ENCODE measurements at places on chromosomes 1 and 21. TPM values are rescaled to one million over a fixed set of nuclear protein-coding genes. Genes with fewer than 3 reads are reported as not detected.
A peak's percentile ranks its signal among the peaks of the same experiment; 100 is the strongest.

PTGFRN gene
- 11.2 TPM for total RNA-seq

FOXE3 gene
- total RNA-seq: not detected

CLSTN1 gene
- total RNA-seq: 84.6 TPM

ERVH48-1 gene
- not detected for total RNA-seq

TPTE gene
- not detected for total RNA-seq

DLGAP3 gene
- total RNA-seq: not detected

NAV1 gene
- total RNA-seq: 131 TPM

AVPR1B gene
- not detected for total RNA-seq

HES3 gene
- total RNA-seq: not detected

- H3K27ac ChIP-seq: no peak overlapping the region
- no peak overlapping the region for H3K4me3 ChIP-seq
- no peaks in the 10 kb centered on the region for H3K36me3 ChIP-seq
- no peak for DNase-seq
These were observed 426.1 kb downstream of the NUF2 start for GRCh38 chr1:163747855-163748254.

- no peaks in the 10 kb centered on the region for H3K27me3 ChIP-seq
- H3K4me3 ChIP-seq: no peak overlapping the region
- H3K27ac ChIP-seq: no peak overlapping the region
- DNase-seq: no peak
- no peaks in the 10 kb centered on the region for H3K4me1 ChIP-seq
These were observed 1786.6 kb downstream of the PLA2G4A start for GRCh38 chr1:188615321-188615720.

- H3K27me3 ChIP-seq: no peaks in the 10 kb centered on the region
- H3K27ac ChIP-seq: no peak overlapping the region
- no peaks in the 10 kb centered on the region for H3K36me3 ChIP-seq
- DNase-seq: no peak
- no peaks in the 10 kb centered on the region for H3K4me1 ChIP-seq
- no peak overlapping the region for H3K4me3 ChIP-seq
These were observed 24.5 kb downstream of the HUNK start for GRCh38 chr21:31897311-31897710.

DNA sequence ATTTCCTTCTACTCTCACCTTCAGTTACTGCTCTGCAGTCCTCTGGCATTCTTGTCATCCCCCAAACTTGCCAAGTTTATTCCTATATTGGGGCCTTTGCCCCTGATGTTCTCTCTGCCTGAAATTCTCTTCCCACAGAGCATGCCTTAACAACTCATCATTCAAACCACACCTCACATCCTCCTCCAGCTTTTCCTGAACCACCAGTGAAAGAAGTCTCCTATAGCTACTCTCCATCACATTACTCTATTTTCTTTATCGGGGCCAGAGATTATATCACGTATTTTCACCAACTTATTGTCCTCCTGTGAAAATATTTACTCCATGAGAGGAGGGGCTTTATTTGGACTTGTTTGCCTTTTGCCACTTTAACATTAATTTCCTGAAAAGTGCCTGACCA is 32.1 kb downstream of the EXTL2 start:
- H3K4me3 ChIP-seq: no peak overlapping the region
- no peak overlapping the region for H3K27ac ChIP-seq
- DNase-seq: no peak
- no peaks in the 10 kb centered on the region for H3K4me1 ChIP-seq

DNA sequence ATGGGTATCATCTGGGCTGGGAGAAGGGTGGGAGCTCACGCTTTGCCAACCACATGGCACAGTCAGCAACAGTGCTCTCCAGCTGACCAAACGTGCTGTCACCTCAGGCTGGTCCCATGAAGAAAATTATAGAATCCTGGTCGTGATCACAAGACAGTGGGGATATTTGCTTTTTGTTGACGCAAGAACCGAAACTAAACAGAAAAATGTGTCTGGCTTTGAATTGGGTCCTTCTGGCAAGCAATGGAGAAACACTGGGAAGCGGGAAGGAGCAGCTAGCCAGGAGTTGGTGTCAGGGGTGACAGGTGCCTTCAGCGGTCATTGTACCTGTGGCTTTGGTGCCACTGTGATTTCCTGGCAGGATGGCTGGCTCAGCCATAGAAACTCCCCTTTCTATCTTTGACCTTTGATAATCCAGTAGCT is 304.8 kb downstream of the PAPPA2 start:
- H3K27ac ChIP-seq: no peak overlapping the region
- no peaks in the 10 kb centered on the region for H3K27me3 ChIP-seq
- H3K4me1 ChIP-seq: no peaks in the 10 kb centered on the region
- no peak overlapping the region for H3K4me3 ChIP-seq

DNA sequence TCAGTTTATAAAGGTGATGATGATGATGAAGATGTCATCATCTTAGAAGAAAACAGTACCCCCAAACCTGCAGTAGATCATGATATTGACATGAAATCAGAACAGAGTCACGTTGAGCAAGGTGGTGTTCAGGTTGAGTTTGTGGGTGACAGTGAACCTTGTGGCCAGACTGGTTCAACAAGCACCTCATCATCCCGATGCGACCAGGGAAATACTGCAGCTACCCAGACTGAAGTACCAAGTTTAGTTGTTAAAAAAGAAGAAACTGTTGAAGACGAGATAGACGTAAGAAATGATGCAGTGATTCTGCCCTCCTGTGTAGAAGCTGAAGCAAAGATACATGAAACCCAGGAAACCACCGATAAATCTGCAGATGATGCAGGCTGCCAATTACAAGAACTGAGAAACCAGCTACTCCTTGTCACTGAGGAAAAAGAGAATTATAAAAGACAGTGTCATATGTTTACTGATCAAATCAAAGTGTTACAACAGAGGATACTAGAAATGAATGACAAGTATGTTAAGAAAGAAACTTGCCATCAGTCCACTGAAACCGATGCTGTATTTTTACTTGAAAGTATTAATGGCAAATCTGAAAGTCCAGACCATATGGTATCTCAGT is 16.0 kb upstream of the CHAF1B start:
- H3K4me1 ChIP-seq: no peaks in the 10 kb centered on the region
- peaks cover 97% of the 10 kb centered on the region for H3K36me3 ChIP-seq
- no peak for DNase-seq
- no peak overlapping the region for H3K27ac ChIP-seq
- no peak overlapping the region for H3K4me3 ChIP-seq

- H3K4me1 ChIP-seq: peaks cover 23% of the 10 kb centered on the region
- no peaks in the 10 kb centered on the region for H3K36me3 ChIP-seq
- no peak overlapping the region for H3K4me3 ChIP-seq
- no peak for DNase-seq
- peak overlapping the region; percentile 50 for H3K27ac ChIP-seq
- no peaks in the 10 kb centered on the region for H3K27me3 ChIP-seq
These were observed 30.8 kb downstream of the GADD45A start for GRCh38 chr1:67715819-67716218.

DNA sequence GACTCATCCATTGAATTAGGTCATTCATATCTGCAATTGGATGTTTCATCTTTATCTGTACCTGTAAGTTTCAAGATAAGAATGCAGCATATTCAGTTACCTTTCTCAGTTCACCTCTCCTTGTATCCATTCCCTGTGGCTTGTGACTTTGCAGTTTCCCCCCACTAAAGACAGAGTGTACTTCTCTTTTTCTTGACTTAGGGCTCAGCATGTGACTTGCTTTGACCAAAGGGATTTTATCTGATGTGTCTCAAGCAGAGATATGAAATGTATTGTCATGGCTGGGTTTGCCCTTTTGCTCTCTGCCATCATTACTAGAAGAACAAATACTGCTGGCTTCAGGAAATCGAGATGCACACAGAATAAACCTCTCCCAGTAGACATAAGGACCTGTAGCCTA is 754.8 kb downstream of the ADGRL2 start:
- no peak for DNase-seq
- no peaks in the 10 kb centered on the region for H3K4me1 ChIP-seq
- H3K27ac ChIP-seq: no peak overlapping the region
- H3K36me3 ChIP-seq: no peaks in the 10 kb centered on the region

GRCh38 chr1:176609556-176610408 is 146.8 kb downstream of the PAPPA2 start:
- no peaks in the 10 kb centered on the region for H3K27me3 ChIP-seq
- no peaks in the 10 kb centered on the region for H3K4me1 ChIP-seq
- H3K4me3 ChIP-seq: no peak overlapping the region
- H3K27ac ChIP-seq: no peak overlapping the region

GRCh38 chr1:116130356-116130755 is 19.2 kb downstream of the MAB21L3 start:
- H3K27me3 ChIP-seq: no peaks in the 10 kb centered on the region
- DNase-seq: no peak
- H3K4me1 ChIP-seq: no peaks in the 10 kb centered on the region
- H3K27ac ChIP-seq: no peak overlapping the region
- no peak overlapping the region for H3K4me3 ChIP-seq
- H3K36me3 ChIP-seq: no peaks in the 10 kb centered on the region

DNA sequence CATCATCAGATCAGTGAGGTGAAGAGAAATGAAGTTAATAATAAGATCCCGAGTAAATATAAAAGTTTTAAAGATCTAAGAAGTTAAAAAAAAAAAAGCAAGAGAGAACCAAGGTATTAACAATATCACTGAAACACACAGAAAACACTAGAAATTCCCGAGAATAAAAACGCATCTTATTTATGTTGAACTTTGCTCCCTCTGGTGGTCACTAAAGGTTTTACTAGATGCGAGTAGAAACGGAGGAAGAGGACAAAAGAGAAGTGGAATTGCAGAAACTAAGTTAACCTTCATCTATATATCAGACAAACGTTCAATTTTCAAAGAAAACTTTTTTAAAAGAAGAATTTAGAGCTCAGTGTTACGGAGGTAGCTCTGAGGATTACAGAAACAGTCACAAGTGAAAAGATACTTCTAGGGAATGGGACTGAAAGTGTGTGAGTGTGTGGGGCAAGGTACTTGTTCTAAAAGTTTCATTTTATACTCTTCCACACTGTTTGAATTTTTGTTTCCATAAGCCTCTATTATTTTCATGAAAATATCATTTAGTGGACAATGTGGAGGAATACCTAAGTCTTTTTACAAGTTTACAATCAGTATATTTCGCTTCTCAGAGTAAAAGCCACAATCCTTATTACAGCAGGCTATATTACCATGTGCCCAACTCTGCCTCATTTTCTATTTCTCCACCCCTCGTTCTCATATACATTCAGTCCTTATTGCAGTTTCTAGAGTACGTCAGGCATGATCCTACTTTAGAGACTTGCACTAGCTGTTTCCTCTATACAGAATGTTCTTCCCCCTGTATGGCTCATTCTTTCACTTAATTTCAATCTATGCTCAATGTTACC is 19.7 kb downstream of the ACBD6 start:
- no peaks in the 10 kb centered on the region for H3K27me3 ChIP-seq
- H3K4me1 ChIP-seq: no peaks in the 10 kb centered on the region
- H3K36me3 ChIP-seq: peaks cover 4% of the 10 kb centered on the region
- no peak for DNase-seq

- H3K27ac ChIP-seq: no peak overlapping the region
- peaks cover 93% of the 10 kb centered on the region for H3K36me3 ChIP-seq
- DNase-seq: peak; percentile 52
- no peaks in the 10 kb centered on the region for H3K4me1 ChIP-seq
- no peak overlapping the region for H3K4me3 ChIP-seq
- no peaks in the 10 kb centered on the region for H3K27me3 ChIP-seq
These were observed 7.4 kb downstream of the POFUT2 start for GRCh38 chr21:45280178-45280821.

DNA sequence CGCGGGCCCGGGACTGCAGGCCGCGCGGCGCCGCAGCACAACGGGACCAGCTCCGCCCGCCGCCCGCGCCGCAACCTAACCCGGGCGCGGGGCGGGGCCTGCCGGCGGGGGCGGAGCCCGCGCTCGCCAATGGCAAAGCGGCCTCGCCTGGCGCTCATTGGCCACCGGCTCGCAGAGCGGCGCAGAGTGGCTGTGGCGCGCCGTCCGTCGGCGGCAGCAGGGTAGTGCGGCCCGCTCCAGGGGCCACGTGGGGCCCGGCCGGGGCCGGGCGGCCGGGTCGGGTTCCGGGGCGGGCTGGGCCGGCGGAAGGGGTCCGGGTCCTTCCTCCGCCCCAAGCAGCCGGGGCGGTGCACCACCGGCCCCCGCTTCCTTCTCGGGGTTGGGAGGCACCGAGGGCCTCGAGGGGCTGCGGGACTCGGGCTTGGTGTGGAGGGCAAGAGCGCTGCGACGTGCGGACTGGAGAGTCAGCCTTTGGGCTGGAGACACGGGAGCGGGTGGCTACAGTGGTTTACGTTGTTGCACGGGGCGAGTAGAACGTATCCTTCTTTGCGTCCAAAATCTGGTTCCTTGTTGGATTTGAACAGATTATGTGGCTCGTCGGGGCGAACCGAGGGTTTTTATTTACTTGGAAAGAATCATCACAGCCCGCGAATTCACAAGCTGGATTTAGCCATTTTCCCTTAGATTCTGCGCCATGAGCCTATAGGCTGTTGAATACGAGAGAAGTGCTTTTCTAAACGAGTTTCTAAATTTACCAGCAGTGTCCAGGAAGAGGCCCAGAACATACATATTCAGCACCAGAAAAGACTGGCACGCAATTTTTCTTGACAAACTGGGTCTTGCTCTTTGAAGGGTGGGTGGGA is at the start of gene SRM:
Gene SRM, minus strand, starts transcription at position 51 of the 863 bp plus-strand sequence. CDS start 75 bp downstream, outside the sequence.
- peaks cover 31% of the 10 kb centered on the region for H3K36me3 ChIP-seq
- H3K27ac ChIP-seq: peak within 1 kb of the TSS; percentile 52
- peaks cover 11% of the 10 kb centered on the region for H3K4me1 ChIP-seq
- no peaks in the 10 kb centered on the region for H3K27me3 ChIP-seq
- peak within 1 kb of the TSS; percentile 100 for H3K4me3 ChIP-seq

GRCh38 chr1:33524586-33524985 is 52.1 kb downstream of the ZSCAN20 start:
- H3K27ac ChIP-seq: no peak overlapping the region
- no peaks in the 10 kb centered on the region for H3K27me3 ChIP-seq
- H3K4me3 ChIP-seq: no peak overlapping the region
- no peaks in the 10 kb centered on the region for H3K4me1 ChIP-seq

DNA sequence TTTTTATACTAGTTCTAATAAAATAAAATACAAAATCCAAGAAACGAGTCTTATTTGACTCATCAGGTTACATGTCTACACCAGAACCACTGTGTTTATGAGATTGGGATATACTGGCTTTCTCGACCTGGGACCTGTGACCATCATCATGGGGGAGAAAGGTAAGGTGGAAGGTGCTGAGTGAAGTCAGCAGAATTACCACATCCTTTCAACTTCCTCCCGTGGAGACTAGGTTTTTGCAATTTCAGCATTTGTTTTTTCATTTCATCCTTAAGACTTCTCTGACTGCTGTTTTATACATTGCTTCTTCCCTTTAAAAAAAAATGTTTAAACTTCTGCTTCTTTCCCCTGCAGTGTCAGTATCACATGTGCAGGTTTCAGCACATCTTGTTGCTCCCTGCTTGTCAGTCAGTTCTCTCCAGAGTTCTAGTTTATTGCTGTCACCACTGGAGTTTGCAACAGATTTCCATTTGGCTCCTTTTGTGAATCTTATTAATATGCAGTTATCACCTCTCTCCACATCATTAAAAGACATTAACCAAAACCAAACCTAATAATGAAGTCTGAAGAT is 60.4 kb upstream of the HAO2 start:
- H3K4me1 ChIP-seq: no peaks in the 10 kb centered on the region
- no peak overlapping the region for H3K27ac ChIP-seq
- no peak overlapping the region for H3K4me3 ChIP-seq
- no peaks in the 10 kb centered on the region for H3K36me3 ChIP-seq
- H3K27me3 ChIP-seq: no peaks in the 10 kb centered on the region
- no peak for DNase-seq

- peaks cover 4% of the 10 kb centered on the region for H3K4me1 ChIP-seq
- H3K27ac ChIP-seq: no peak overlapping the region
These were observed 15.6 kb upstream of the VAMP3 start for GRCh38 chr1:7755448-7755847.
